ENCODE measurements at places on chromosomes 3 and 15. TPM values are rescaled to one million over a fixed set of nuclear protein-coding genes. Genes with fewer than 3 reads are reported as not detected.

The PIERCE2 gene
- not detected for total RNA-seq

The CD200 gene
- total RNA-seq, result not detected

The LIPH gene
- not detected for total RNA-seq

The ARGFX gene
- total RNA-seq, result not detected

The CLEC3B gene
- not detected for total RNA-seq

The FSD2 gene
- total RNA-seq, result not detected

The TCF12 gene
- total RNA-seq, result 51.1 TPM

The SOX14 gene
- total RNA-seq, result not detected

The CYP1A2 gene
- not detected for total RNA-seq

The OR5K2 gene
- total RNA-seq, result not detected

The JAGN1 gene
- 50.9 TPM for total RNA-seq

Measured in HepG2 (cell line).